ENCODE measurements at places on chromosomes 3 and 15.

- DNase-seq, result no peak
Measured at GRCh38 chr3:62110443-62111225, 262.7 kb downstream of the FEZF2 start.

GRCh38 chr15:59011262-59011952 is 23.9 kb downstream of the RNF111 start:
- DNase-seq, result no peak

- DNase-seq, result peak; percentile 64
Measured at GRCh38 chr15:76973362-76973743, 21.6 kb upstream of the PSTPIP1 start.

GRCh38 chr15:39075756-39076341 is 505.0 kb upstream of the THBS1 start:
- no peak for DNase-seq

GRCh38 chr3:146542179-146542578 is 2.2 kb downstream of the PLSCR1 start:
- DNase-seq, result peak; percentile 54

GRCh38 chr3:52402101-52402521 is 42.8 kb downstream of the SEMA3G start:
- DNase-seq, result no peak

- no peak for DNase-seq
Measured at GRCh38 chr15:39360452-39360851, 220.4 kb upstream of the THBS1 start.

GRCh38 chr3:153462545-153462944 is 300.5 kb downstream of the RAP2B start:
- no peak for DNase-seq

DNA sequence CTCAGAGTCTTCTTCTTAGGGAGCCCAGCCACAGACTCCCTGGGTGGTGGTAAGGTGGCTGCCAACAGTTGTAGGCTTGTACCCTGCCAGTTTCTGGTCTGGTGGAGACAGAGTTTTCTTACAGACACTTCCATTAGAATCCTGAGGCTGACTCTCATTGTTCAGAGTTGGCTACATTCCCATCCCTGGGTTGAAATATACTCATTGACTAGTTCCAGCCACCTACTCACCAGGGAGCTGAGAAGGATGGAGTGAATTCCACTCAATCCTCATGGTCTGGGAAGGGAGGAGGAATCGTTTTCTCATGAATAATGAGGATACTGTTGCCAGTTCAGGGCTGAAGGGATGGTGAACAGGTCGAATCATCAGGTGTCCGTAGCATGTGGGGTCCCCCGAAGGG is 226.5 kb upstream of the PROK2 start:
- DNase-seq, result no peak

- no peak for DNase-seq
Measured at GRCh38 chr3:24562895-24563294, 68.2 kb upstream of the THRB start.

- no peak for DNase-seq
Measured at GRCh38 chr15:35071106-35071505, 14.0 kb downstream of the NANOGP8 start.

GRCh38 chr3:33664195-33664594 is 53.9 kb downstream of the CLASP2 start:
- DNase-seq, result no peak

- DNase-seq, result no peak
Measured at GRCh38 chr3:142228964-142229363, 3.6 kb upstream of the GK5 start.

- DNase-seq, result no peak
Measured at GRCh38 chr15:73884159-73884558, 10.8 kb downstream of the TBC1D21 start.

DNA sequence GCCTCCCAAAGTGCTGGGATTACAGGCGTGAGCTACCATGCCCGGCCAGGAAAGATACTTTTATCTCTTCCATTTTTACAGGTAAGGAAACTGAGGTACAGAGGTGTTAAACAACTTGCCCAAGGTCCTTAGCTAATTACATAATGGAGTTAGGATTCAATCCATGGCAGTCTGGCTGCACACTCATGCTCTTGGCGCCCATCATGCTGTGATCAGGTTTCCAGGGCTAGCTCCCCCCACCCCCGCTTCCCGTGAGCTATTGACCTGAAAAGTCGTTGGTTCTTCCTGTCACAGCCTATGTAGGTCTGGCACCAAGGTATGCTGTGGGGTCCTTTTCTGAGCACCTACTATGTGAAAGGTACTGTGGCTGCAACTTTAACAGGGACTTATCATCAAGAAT is 55.9 kb upstream of the LARS2 start:
- no peak for DNase-seq

GRCh38 chr3:15527031-15527459 is 5.5 kb upstream of the COLQ start:
- no peak for DNase-seq

DNA sequence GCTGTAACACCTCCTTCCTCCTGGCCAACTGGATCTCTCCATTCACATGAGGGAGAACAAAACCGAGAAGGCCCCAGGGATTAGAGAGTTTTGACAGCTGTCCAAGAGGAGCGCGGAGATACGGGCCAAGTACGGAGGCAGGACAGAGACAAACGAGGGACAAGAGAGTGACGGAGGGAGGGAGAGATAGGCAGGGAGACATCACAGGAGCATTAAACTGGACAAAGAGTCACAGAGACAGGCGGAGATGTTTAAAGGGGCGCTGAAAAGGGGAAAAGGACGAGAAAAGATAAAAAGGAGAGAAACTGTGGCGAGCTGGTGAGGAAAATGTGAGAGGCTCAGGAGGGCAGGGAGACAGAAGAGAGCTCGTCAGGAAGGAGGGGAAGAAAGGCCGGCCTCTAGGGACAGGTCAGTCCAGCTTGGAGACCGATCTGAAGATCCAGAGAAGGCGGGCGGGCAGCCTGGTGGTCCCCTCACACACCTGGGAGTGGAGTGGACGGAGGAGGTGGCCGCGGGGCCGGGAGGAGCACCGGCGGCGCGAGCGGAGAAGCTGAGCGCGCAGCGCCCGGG is 40.5 kb upstream of the ROPN1 start:
- DNase-seq, result no peak

Measured in CD4-positive, alpha-beta T cell treated with Interferon gamma for 1 hour (primary cell).